CD4-positive, alpha-beta T cell treated with Interleukin-15 for 4 hours (primary cell): ENCODE measurements at places on chromosomes 12 and 14.

DNA sequence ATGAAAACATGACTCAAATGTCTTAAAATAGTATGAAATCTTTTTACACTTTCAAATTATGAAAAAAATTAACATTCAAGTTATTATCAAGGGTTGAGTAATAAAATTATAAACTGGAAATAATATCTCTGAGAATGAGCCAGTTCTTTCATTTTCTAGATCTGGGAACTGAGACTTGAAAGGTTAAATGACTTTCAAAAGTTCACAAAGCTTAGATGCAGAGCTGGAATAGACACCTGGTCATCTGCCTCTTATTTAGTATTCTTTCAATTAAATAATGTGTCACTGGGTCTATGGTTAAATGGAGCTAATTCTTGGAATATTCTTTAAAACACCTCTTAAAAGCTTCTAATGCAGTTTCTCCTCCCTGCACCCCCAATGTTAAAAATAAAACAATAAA is 86.6 kb downstream of the CDK17 start:
- DNase-seq, result no peak

GRCh38 chr12:24661657-24662096 is 287.2 kb downstream of the BCAT1 start:
- DNase-seq, result no peak

GRCh38 chr12:46379352-46379751 is 6.8 kb upstream of the SLC38A2 start:
- no peak for DNase-seq

DNA sequence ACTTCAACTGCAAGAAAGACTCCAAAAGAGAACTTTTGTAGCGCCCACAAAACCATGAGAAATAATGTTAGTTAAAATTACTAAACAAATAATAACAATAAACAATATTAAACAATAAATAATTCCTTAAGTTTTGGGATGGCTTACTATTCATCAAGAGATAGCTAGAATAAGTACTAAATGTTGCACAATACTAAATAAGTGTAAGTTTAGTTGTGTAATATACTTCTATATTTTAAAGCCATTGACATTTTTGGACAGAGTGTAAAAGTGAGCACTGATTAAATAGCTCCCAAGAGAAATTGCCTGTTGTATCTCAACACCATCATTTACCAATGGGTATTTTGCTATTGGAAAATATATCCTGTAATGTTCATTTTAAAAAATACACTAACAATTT is 166.7 kb downstream of the ALG10 start:
- no peak for DNase-seq

- no peak for DNase-seq
Measured at GRCh38 chr14:60089221-60089620, 2.5 kb upstream of the PCNX4 start.

DNA sequence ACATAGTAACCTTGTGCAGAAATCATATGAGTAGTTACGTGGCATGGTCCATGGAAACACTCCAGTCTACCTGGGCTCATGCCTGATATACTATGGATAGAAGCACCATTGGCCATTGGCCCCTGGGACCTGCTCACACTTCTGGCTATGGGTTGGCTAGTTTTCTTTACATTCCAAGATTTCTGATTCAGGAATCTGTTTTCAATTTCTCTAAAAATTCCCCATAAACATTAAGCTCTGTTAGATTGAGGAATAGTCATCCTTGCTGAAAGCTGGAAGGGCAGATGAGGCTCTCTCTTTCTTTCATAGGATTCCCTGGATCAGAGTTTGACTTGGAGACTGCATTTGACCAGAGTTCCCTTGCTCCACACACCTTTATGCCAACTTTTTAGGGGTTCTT is 37.3 kb upstream of the RAP1B start:
- no peak for DNase-seq

- peak; percentile 9 for DNase-seq
Measured at GRCh38 chr14:55707365-55707804, 127.4 kb downstream of the KTN1 start.

GRCh38 chr12:109359131-109359690 is 11.5 kb downstream of the MYO1H start:
- no peak for DNase-seq

DNA sequence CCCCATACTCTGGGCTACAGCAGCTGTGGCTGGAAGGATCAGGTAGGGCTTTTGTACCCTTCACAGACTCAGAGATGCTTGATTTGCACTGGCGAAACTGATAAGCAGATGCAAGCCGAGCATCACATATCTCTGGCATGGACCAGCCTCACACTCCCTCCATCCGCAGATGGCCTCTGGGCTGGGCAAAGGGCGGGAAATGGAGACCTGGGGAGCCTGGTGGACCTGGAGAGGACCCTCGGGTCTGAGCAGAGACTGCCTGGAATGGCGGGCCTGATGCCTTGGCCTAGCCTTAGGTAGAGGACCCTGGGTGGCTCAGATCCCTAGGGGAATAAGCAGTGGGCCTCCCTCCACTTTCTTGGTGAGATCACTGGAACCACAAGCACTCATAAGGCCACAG is 53.2 kb downstream of the GALNT16 start:
- no peak for DNase-seq

GRCh38 chr12:92088805-92089204 is 56.8 kb downstream of the BTG1 start:
- no peak for DNase-seq

- no peak for DNase-seq
Measured at GRCh38 chr14:68768316-68768715, 24.6 kb downstream of the ZFP36L1 start.
